ENCODE measurements at places on chromosomes 12 and 14.

GRCh38 chr12:45232756-45233372 lies 17.0 kb downstream of the ANO6 start:
- peak; percentile 92 for DNase-seq

DNA sequence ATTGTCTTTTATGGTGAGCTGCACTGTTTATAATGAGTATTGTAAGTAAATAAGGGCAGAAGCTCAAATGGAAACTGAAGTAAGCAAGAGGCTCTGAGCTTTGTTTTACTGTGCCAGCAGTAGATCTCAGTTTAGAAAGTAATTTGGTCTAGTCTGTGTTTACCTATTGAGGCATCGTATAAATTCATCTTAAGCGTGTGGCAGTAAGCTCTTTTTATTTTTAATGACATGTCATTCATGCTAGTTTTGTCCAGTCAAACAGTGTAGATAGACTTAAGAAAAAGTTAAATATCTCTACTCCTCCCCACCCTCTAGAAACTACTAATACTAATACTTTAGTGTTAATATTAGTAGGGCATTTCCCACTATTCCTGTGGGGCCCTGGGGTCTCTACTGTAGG lies 2.0 kb downstream of the ANO6 start:
- DNase-seq: no peak

DNA sequence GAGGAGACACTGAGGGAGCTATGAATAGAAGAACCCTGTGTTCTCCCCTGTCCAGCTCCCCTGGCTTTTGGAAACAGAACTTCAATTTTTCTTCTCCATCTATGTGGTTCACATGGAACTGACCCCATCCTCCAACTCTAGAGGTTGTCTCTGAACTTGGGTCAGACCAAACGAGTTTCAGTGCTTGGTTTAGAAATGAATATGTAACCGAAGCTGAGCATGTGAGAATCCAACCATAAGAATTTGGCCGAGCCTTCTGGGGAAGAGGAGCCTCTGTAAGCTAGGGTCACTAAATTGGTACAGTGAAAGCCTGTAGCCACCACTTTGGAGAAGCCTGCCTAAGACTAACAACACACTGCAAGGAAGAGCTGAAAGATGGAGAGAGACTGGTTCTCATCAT lies 464.4 kb downstream of the ZFP36L1 start:
- no peak for DNase-seq

- peak; percentile 25 for DNase-seq
Measured at GRCh38 chr14:64656986-64657385, 47.2 kb upstream of the PLEKHG3 start.

GRCh38 chr12:116376354-116377193 lies 99.1 kb upstream of the MED13L start:
- DNase-seq: no peak

GRCh38 chr12:3087758-3088650 lies 10.8 kb downstream of the TSPAN9 start:
- DNase-seq: peak; percentile 48

DNA sequence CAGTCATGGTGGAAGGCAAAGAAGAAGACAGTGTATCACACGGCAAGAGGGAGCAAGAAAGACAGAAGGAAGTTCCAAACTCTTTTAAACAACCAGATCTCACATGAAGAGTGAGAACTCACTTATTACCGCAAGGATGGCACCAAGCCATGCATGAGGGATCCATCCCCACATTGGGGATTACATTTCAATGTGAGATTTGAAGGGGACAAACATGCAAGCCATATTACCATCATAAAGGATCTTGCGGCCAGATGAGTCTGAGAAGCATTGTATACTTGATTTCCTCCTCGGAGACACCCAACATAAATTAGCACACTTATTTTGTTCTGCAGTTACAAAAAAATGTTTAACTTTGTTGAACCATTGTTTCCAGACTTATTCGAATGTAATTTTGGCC lies 66.5 kb downstream of the TBK1 start:
- DNase-seq: no peak

GRCh38 chr12:76919383-76920171 lies 40.8 kb upstream of the CSRP2 start:
- no peak for DNase-seq

DNA sequence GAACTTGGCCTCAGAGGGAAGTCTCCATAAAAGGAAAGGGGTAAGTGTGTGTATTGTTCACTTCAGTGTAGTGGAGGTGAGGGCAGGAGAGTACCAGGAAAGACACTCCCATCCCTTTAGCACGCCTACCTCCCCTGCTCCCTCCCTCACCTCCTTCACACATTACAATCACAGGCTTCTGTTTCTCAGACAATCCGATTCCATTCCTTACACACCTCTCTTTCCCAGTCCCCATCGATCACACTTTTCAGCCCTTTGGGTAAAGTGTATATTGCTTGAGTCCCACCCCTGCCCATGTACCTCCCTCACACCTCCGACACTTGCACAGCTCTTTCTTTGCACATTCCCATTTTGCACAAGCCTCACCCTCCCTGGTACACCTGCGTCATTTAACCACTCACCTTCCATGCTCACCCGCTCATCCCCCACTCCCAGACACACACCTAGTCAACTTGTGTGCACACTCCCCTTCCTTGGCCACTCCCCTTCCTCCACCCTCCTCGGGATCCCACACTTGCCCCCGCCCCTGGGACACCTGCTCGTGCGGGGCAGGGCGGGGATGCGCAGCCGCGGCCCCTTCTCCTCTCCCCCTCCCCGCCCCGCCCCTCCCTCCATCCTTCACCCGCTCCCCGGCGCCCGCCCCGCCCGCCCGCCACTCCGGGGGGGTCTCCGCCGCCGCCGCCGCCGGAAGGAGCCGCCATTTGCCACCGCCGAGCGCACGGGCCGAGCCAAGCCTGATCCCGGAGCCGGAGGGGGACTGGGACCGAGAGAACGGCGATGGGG lies at the start of gene MARCHF9:
Gene MARCHF9, plus strand, starts transcription at position 693 of the 783 bp plus-strand sequence. CDS start 426 bp downstream, outside the sequence.
- DNase-seq: peak; percentile 48

- peak; percentile 48 for DNase-seq
Measured at GRCh38 chr12:93167841-93168492, 209.8 kb upstream of the NUDT4 start.

DNA sequence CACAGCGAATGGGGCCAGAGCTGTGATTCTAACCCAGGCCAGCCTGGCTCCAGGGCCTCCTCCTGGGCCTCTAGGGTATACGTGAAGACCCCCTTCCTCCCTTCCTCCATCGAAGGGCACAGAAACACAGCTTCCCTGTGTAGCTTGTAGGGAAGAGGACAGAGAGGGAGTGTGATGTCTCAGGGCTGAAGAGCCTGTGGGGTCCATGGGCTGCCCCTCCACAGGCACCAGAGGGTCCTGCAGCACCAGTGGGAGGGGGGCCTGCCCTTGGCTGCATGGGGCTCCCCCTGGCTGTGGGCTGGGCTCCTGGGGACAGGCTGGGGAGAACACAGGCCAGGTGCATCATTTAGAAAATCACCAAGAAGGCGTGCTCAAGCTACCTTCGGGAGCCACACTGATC lies 178.5 kb downstream of the CALM1 start:
- no peak for DNase-seq

- no peak for DNase-seq
Measured at GRCh38 chr12:11667171-11667570, 17.7 kb downstream of the ETV6 start.

GRCh38 chr14:50860478-50861086 lies 11.3 kb upstream of the ABHD12B start:
- peak; percentile 81 for DNase-seq

DNA sequence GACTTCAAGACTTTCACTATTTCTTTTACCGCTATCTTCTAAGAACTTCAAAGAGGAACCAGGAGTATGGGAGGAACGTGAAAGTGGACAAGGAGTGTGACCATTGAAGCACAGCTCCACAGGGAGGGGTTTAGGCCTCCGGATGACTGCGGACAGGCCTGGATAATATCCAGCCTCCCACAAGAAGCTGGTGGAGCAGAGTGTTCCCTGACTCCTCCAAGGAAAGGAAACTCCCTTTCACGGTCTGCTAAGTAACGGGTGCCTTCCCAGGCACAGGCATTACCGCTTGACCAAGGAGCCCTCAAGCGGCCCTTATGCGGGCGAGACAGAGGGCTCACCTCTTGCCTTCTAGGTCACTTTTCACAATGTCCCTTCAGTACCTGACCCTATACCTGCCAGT lies 267.0 kb downstream of the RPL10L start:
- no peak for DNase-seq

GRCh38 chr12:66539431-66539830 lies 139.4 kb downstream of the GRIP1 start:
- DNase-seq: no peak

- DNase-seq: no peak
Measured at GRCh38 chr12:66590275-66590985, 88.4 kb downstream of the GRIP1 start.

GRCh38 chr14:91207008-91207407 lies 37.5 kb downstream of the GPR68 start:
- DNase-seq: no peak

DNA sequence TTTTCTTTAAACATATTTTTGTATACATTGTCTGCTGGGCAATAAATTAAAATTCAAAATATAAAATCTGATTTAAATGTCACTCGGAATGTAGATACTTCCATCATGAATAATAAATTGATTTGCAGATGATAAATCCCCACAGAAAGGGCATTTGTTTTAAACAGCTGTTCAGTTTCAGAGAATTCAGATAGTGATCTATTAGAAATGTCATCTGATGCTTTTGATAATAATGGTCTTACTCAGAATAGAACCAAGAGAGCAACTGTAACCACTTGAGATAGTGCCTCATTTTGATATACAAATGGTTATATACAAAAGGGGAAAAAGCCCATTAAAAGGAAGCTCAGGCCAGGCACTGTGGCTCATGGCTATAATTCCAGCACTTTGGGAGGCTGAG lies 43.4 kb downstream of the CDK17 start:
- no peak for DNase-seq

DNA sequence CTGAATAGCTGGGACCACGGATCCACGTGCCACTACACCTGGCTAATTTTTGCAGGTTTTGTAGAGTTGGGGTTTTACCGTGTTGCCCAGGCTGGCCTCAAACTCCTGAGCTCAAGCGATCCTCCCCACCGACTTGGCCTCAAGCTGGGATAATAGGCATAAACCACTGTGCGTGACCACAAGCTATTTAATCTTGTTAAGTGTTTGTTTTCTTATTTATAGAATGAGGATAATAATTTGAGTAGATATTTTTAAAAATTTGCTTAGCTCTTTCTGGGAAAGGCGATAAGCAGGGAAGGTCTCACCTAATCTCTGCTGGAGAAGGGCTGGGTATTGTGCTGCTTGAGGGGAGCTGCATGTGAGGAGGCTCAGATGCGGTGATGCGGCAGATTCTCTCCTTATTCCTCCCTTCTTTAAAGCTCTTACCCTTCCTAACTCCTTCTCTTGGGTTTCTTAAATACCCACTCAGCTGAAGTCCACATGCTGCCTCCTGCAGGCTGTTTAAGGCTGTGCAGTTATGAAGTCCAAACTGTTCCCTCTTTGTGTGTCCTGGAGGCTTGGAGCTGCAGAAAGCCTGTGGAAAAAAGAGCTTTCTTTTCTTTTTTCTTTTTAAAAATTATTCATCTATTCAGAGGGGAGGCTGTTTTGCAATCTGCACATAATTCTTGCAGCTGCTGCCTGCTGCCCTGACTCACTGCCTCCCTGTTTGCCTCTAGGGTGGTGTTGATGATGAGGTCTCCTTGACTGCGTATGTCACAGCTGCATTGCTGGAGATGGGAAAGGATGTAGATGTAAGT lies 37.9 kb downstream of the A2ML1 start:
- DNase-seq: peak; percentile 75

DNA sequence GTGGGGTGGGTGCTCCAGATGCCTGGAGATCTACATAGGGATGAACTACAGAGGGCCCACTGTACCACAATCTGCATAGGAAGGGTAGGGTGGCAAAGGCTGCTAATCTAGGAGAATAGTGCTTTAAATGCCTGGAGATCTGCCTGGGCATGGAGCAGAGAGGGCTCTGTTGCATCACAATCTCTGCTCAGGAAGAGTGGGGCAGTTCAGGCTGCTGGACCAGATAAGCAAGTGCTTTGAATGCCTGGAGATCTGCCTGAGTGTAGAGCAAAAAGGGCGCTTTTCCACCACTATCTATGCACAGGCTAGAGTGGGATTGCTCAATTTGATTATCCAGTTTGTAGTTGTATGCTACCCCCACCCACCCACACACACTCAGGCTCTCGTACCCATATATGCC lies 886.3 kb upstream of the SEL1L start:
- peak; percentile 27 for DNase-seq

DNA sequence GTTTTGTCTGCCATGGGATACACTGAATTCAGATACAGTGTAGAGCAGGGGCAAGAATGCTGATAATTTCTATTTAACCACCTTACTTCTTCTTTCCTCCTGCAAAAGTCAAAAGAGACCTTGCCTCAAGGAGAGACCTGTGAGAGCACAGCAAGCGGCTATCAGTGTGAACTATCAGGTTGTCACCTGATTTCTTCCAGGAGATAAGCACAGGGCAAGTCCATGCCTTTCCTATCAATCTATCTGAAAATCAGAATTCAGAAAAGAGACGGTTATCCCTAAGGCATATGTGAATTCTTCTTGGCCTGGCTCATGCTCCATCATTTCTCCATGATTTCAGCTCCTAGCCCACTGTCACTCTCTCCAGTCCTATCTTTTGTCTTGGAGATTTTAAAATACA lies 128.9 kb upstream of the CCND2 start:
- peak; percentile 76 for DNase-seq

GRCh38 chr12:91825999-91826398 lies 319.6 kb downstream of the BTG1 start:
- no peak for DNase-seq

- DNase-seq: no peak
Measured at GRCh38 chr12:84704856-84705255, 207.7 kb downstream of the SLC6A15 start.

DNA sequence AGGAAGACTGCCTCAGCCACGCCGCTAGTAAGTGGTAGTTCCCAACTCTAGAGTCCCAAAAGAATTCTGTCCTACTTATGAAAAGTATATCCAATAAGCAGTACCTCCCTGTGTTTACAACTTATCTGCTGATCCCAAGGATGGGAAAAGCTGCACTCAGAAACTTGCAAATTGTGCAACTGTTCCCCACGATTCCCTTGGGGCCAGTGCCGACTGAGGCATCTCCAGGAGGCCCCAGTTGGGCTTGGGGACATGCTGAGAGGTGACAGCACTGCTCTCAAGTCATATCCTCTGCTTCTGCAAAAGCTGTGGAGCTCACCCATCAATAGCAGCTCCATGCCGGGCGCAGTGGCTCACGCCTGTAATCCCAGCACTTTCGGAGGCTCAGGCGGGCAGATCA lies 23.7 kb downstream of the SPRING1 start:
- no peak for DNase-seq

GRCh38 chr12:53938326-53939140 lies at the start of gene HOXC13:
HOXC13 (plus strand) TSS chr12:53938831; CDS start chr12:53938907, 76 bp downstream.
- peak; percentile 78 for DNase-seq

Measured in trophoblast cell (in vitro differentiated cells and primary cell).